ENCODE measurements at places on chromosomes 16 and 17.
A peak's percentile ranks its signal among the peaks of the same experiment; 100 is the strongest.

DNA sequence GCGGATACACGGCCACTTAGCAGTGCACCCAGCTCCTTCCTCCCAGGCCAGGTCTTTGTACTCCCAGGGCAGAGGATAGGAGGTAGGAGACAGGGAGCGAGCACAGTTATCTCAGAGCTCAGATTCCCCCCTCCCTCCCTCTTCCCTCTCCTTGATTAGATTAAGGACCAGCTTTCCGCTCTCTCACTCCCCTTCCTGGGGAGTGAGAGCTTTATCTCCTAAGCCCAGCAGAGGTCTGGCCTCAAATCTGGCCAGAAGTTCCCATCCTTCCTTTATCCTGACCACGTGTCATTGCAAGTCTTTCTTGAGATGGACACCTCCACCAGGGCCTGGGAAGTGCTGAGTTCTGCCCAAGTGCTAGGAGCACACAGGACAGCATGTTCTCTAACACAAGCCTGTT lies 5.1 kb downstream of the ARL4D start:
- no peak for DNase-seq

- DNase-seq: no peak
These were observed 54.2 kb downstream of the ZFPM1 start for GRCh38 chr16:88507231-88507743.

GRCh38 chr17:7774055-7774521 lies 56.5 kb downstream of the DNAH2 start:
- peak; percentile 43 for DNase-seq

- no peak for DNase-seq
These were observed 7.5 kb downstream of the NATD1 start for GRCh38 chr17:21245639-21246084.

- peak; percentile 53 for DNase-seq
These were observed 144.8 kb downstream of the KCNJ2 start for GRCh38 chr17:70314096-70314495.

- peak; percentile 61 for DNase-seq
These were observed at the start of gene UNC119 for GRCh38 chr17:28552176-28552999. Gene UNC119 (minus strand): TSS chr17:28552624. CDS start chr17:28552557, 67 bp downstream.

GRCh38 chr16:2267913-2268666 lies at the start of gene RNPS1:
Gene RNPS1 (minus strand): TSS chr16:2268126. CDS start chr16:2264643, 3,483 bp downstream.
- DNase-seq: peak; percentile 92

GRCh38 chr17:31696184-31696602 lies 162.9 kb downstream of the COPRS start:
- peak; percentile 100 for DNase-seq

- peak; percentile 50 for DNase-seq
These were observed 12.6 kb downstream of the ZBTB4 start for GRCh38 chr17:7466639-7467341.

DNA sequence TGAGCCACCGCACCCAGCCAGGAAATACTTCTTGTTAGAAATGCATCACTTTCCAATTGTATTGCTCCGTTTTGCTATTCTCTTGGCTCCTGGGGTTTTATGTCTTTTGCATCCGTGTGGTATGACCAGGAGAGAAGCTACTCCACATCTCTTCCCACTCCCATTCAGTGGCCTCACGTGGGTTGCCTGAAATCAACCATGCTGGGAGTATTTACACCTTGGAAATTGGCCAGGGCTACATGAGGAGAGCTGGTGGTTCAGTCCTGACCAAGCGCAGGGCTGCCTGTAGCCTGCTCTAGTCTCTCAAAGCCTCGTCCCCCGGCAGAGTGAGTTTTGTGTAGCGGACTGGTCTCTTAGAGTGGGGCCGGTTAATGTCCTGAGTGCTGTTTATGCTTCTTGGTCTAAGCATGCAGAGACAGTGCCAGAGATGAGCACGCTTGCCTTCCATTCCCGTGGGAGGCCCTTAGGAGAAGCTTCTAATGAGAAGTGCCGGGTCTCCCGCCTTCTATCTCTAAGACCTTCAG lies 3.8 kb downstream of the WFDC1 start:
- DNase-seq: no peak

DNA sequence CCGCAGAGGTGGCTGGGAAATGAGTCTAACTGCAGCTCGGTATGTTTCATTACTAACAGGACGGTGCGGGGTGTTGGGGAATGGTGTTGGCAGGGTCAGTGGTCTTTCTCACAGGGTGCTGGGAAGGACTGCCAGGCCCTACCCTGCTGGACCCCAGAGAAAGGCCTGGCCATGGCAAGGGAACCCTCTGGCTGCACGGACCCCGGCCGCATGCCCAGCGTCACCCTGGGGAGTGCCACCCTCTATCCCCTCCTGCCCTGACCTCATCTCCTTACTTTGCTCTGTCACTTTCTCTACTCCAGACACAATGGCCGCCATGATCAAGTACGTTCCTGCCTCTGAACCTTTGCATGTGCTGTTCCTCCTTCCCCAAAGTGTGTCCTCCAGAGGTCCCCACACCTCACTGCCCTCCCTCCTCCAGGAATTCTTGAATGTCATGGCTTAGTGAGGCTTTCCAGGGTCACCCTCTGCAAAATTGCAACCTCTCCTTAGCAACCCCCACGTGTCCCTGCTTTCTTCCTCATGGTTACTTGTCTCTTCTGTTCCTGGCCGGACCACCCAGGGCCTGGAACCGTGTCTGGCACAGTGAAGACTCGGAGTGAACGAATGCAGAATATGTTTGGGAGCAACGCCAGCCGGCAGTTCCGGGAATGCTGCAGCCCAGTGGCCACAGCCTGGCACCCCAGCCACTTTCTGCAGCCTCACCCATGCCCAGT lies 15.2 kb downstream of the ADAD2 start:
- DNase-seq: no peak

GRCh38 chr17:64252831-64253230 lies 10.2 kb downstream of the TEX2 start:
- DNase-seq: no peak

GRCh38 chr17:49494986-49495841 lies at the start of gene NGFR:
Gene NGFR (plus strand): TSS chr17:49495293. CDS start chr17:49495418, 125 bp downstream.
- no peak for DNase-seq

DNA sequence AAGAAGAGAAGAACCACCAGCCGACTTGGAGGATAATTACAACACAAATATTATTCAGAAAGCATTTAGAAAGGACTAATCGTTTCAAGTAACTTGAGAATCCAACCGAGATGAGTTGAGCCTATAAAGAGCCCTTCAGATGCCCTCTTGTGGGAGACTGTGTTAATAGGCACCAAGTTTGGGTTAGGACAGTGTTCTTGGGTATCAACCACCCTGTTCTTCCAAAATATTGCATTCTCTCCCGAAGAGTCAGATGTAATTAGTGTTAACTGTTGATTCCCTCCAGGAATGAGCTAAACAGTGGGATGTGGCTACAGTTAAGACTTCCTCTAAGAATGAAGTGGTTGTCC lies 87.8 kb upstream of the NOL11 start:
- DNase-seq: peak; percentile 82

GRCh38 chr17:42814633-42815399 lies 9.3 kb downstream of the BECN1 start:
- DNase-seq: peak; percentile 95

DNA sequence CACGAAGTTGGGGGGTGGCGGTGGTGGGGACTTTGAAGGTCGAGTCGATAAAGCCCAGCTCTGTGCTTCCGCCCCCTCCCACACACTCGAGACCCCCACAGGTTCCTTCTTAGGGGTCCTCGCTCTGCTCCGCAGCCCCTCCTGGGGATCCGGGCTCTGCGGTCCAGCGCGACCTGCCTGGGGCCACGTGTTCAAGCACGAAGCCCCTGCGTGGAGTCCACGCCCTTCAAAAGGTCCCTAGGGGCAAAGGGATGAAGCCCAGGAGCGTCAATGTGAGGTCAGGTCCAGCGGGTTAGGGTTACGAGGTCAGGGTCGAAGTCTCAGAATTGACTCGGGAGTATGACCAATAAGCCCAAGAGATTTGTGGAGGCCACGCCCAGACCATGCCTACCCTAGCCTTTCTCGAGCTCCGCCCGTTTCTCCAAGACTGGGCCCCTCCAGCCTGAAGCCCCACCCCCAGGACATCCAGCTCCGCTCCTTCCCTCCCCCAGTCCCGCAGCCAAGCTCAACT lies 786 bp upstream of the CACNA1G start:
- peak; percentile 43 for DNase-seq

- no peak for DNase-seq
These were observed 896.8 kb downstream of the CDH11 start for GRCh38 chr16:64225036-64225435.

- DNase-seq: no peak
These were observed 504.6 kb downstream of the HS3ST4 start for GRCh38 chr16:26196310-26196709.

DNA sequence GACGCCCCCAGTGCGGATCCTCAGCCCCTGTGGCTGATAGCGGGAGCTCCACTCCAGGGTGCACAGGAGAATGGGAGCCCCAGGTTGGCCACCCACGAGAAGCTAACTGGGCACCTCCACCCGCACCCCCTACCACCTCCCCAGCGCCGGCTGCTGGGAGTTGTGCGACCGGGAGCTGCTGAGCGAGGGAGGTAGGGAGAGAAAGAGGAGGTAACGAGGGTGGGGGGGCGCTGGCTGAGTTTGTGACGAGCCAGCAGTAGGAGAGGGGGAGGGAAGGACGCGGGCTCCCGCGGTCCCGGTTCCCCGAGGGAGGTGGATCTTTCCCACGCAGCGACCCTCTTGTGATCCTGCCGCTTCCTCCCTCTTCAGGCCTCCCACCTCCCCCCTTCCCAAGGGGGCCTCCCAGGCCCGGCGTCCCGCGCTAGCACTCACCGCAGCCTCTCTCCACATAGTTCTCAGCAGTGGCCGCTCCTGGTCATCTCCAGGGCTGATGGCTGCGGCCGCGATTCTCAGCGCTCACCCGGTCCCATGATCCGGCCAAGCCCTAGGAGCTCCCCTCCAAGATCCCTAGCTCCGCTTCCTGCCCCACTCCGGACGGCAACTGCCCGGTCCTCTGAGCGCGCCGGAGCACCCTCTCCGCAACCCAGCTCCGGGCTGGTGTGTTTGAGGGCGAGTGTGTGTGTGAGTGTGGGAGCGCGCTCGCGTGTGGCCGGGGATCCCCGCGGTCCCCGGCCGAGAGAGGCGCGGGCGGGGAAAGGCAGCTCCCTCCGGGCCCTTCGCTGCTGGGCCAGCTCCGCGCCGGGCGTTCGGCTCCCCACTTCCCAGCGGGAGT lies at the start of gene GRIN2A:
Gene GRIN2A, minus strand, starts transcription at position 207 of the 832 bp plus-strand sequence. CDS start 2,017 bp downstream, outside the sequence.
- peak; percentile 16 for DNase-seq

DNA sequence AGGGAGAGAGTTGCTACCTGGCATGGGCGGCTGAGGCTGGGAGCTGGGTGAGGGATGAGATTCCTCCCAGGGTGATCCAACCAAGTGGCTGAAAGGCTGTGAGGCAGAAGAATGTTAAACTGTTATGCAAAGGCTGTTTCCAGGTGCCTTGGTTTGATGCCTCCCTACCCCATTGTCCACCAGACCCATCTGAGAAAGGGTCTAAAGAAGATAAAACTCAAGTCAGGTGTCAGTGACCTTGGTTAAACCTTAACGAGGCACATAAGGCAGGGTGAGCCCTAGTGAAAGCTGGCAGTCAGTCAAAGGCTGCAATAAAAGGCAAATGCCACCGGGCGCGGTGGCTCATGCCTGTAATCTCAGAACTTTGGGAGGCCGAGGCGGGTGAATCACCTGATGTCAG lies 23.8 kb downstream of the LDHD start:
- DNase-seq: no peak

DNA sequence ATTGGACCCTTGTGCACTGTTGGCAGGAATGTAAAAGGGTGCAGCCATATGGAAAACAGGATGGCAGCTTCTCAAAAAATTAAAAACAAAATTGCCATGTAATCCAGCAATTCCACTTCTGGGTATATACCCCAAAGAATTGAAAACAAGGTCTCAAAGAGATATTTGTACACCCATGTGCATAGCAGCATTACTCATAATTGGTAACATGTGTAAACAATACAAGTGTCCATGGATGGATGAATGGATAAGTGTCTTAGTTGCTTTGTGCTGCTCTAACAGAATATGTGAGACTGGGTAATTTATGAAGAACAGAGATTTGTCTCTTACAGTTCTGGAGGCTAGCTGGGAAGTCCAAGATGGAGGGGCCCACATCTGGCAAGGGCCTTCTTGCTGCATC lies 3.8 kb upstream of the RUNDC3A start:
- peak; percentile 25 for DNase-seq

DNA sequence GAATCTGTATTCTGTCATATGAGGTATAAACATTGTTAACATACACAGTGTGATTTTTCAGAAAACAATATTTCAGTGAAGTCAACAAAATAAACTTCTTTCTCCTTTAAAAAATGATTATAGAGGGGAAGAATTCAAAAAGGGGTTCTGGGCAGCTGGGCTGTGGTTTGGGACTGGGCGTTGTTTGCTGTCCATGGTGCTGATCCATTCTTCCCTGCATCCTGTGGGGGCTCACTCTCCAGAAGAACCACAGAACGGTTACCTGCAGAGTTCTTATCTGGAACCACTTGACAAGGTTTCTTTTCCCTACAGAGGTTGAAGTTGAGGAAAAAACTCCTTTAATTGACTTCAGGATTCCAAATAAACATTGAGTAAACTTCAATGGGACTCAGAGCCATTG lies 1091.0 kb downstream of the CDH8 start:
- no peak for DNase-seq

- DNase-seq: no peak
These were observed 12.9 kb upstream of the CRISPLD2 start for GRCh38 chr16:84806890-84807258.

GRCh38 chr17:79874329-79874981 lies 35.2 kb upstream of the CBX4 start:
- peak; percentile 5 for DNase-seq

DNA sequence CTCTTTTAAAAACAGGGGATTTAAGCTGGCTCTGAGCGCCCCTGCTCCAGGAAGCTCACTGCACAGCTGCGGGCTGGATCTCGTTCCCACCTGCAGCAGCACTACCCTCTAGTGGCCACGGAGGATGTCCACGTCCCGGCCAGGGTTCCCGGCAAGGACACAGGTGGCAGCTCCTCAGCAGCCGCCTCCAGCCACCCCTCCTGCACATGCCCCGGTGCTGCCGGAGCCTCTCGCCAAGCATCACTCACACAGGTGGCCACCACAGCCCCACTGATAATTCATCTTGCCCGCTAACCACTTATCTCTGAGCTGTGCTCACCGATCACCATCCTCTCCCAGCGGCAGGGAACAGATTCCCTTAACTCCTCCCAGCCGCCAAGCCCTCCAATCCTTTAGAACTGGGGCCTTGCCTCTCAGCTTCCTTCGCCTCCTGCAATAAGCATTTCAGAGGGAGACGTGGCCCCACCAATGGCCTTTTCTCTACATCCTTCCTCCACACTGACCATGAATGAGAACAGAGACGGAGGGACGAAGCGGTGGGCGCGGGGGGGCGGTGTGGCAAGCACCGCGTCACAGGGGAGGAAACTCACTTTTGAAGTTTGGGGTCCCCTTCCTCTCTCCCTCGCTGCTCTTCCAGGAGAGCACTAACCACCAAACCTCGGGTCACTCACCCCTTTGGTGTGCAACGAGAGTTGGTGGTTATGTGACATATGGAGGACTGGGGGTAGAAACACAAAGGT lies 222.1 kb downstream of the RBFOX3 start:
- DNase-seq: peak; percentile 38

GRCh38 chr17:74116087-74116717 lies 87.3 kb upstream of the RPL38 start:
- DNase-seq: peak; percentile 27
